ENCODE measurements at places on chromosomes 1 and 21.

DNA sequence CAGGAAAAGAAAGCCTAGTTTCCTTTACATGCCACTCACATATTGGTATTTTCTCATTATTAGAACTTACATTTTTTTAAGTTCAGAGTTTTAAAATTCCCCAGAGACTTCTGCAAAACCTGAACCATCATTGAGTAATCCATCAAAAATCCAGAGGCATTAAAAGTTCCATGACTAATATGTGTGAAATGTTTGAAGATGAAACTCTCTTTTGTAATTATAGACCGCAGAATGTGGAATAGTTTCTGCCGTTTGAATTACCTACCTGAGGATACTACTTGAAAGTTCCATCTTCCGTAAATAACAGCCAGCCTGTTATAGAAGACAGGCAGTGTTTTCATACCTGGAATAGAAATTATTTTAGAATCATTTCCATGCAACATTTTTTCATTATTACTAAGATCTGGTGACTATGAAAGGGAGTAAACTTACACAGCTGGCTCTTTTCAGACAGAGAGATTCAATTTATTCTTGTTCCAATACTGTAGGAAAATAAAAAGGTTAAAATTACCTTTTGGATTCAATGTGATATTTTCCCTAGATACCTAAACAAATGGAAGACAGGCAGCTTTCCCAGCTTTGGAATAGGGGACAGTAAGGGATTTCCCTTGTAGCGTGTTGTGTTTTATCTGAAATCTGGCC lies 131.4 kb downstream of the ST6GALNAC5 start:
- DNase-seq: no peak

DNA sequence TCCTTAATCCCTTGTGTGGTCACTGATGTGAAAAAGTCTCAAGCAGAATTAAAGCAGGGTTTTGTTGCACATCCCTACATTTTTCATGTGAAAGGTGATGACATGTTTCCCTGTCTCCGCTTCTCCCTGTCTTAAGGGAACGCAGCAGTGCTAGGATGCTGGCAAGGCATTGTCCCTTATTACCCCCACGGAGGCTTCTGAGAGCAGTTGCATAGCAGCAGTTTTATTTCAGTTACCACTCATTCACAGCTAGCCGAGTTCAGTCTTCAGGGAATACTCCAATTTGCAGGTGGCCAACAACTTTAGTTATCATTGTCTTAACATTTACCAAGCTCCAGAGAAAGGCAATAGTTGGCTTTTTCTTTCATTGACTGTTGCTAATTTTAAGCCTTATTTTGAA lies 89.1 kb downstream of the CLEC20A start:
- no peak for DNase-seq

- DNase-seq: no peak
These were observed 82.3 kb upstream of the CACHD1 start for GRCh38 chr1:64387389-64388285.

DNA sequence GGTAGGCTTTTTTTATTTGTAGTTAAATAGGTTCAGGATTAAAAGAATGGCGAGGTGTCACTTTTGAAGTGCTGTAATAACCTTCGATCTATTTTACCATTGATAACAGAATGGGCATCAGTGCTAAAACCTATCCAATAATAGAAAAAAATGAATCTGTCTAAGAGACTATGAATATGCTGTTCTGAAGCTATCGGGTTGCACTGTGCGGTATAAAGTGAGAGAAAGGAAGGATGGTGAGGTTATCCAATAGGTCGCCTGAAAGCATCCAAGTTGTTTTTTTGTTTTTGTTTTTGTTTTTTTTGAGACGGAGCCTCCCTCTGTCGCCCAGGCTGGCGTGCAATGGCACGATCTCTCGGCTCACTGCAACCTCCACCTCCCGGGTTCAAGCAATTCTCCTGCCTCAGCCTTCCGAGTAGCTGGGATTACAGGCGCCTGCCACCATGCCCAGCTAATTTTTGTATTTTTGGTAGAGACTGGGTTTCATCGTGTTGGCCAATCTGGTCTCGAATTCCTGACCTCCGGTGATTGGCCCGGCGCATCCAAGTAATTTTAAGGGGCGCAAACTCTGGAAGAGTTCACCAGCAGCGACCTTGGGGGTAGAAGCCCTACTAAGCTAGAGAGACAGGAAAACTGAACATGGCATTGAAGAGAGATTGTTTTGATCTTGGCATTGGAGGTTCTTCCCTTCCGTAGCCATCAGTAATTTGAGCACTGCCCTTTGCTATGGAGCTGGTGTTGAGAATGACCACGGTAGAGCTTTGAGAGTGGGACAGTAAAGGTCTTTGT lies 8.7 kb upstream of the MDM4 start:
- DNase-seq: peak; percentile 21

GRCh38 chr1:226578946-226579578 lies 30.5 kb downstream of the STUM start:
- no peak for DNase-seq

GRCh38 chr1:197342669-197343068 lies 74.6 kb downstream of the CRB1 start:
- DNase-seq: no peak

DNA sequence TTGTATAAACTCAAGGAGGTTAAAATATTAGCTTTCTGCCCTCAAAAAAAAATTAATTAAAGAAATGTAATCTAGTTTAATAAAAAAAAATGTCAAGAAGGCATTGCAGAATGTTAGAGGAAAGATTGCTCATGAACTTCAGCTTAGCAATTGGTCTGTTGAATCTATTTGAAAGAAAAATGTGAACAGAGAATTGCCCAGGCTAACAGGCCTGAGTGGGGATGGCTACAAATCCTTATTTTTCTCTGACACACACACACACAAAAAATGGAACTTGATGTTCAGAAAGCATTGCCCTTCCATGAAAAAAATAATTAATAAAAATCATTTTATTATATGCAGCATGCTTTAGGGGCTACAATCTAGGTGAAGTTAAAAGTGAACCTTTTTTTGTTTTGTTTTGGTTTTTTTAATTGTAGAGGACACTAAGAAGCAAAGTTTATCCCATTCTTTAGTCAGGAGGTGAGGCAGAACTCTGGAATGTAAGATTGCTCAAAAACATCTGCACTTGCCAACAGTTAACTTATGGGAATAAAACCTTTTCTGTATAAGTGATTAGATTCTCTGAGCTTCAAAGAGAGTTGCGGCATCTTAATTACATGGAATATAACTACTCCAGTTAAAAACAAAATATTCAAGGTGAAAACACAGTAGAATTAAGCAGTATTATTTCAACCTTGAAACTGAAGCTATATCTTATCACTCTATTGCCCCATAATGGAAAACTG lies 658.5 kb upstream of the ADGRL2 start:
- DNase-seq: no peak

- DNase-seq: no peak
These were observed 187.0 kb downstream of the NTMT2 start for GRCh38 chr1:170332801-170333200.

GRCh38 chr1:94384485-94385265 lies 33.5 kb upstream of the ABCD3 start:
- DNase-seq: no peak
